ENCODE measurements at places on chromosomes 11 and 22.

DNA sequence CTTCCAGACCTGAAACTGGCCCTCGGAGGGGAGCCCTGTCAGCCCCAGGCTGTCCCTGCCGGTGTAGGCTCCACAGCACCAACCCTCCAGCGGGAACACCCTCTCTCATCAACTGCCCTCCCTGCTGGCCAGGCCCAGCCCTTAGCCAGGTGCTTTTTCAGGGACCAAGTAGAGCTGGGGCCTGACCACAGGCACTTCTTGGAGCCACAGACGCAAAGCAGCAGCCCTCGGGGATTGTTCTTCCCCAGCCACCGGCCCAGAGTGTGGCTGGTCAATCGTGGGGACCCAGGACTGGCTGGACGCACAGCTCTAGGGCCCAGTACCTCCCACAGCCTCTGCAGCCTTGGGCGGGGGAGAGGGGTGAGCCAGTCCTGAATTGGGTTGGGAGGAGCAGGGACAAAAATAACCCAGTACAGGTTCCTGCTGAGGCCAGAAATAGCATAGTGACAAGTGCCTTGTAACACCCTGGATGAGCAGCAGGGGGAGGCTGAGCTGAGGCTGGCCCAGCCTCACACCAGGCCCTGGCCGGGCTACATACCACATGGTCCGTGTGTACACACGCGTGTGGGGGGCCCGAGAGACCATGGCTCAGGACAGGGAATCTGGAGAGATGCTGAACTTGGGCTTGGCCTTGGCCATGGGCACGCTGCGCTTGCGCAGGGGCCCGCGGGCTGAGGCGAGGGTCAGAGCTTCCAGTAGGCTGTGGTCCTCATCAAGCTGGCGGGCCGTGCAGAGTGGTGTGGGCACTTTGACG lies 2.0 kb downstream of the KCNJ11 start:
- H3K4me1 ChIP-seq = peaks cover 8% of the 10 kb centered on the region
- no peak overlapping the region for H3K27ac ChIP-seq
- H3K4me3 ChIP-seq = no peak overlapping the region

- no peaks in the 10 kb centered on the region for H3K36me3 ChIP-seq
- H3K27ac ChIP-seq = peak overlapping the region; percentile 5
- DNase-seq = no peak
- H3K4me1 ChIP-seq = peaks cover 5% of the 10 kb centered on the region
- no peak overlapping the region for H3K4me3 ChIP-seq
Observed at GRCh38 chr11:46560300-46560991, 33.4 kb downstream of the AMBRA1 start.

- H3K27ac ChIP-seq = no peak overlapping the region
- no peak for DNase-seq
- peaks cover 8% of the 10 kb centered on the region for H3K4me1 ChIP-seq
- H3K36me3 ChIP-seq = no peaks in the 10 kb centered on the region
Observed at GRCh38 chr11:88146106-88146505, 29.1 kb downstream of the RAB38 start.

DNA sequence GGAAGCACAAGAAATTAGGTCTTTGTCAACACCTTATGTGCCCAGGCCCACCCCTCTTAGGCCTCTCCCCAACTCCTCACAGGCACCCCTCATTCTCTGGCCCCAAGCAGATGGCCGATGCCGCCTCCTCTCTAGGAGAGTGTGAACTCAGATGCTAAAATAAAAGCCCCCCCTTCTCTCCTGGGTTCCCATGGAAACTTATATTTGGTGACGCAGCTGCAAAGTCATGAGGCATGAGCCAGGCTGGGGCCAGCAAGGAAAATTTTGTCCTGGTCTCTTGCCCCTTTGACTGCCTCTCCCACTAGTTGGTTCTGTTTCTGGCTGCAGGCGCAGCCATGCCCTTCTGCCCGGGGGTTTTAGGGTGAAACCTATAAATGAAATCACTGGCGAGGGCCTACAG lies 11.8 kb downstream of the RCOR2 start:
- no peak for DNase-seq
- peaks cover 34% of the 10 kb centered on the region for H3K4me1 ChIP-seq
- H3K27me3 ChIP-seq = no peaks in the 10 kb centered on the region

DNA sequence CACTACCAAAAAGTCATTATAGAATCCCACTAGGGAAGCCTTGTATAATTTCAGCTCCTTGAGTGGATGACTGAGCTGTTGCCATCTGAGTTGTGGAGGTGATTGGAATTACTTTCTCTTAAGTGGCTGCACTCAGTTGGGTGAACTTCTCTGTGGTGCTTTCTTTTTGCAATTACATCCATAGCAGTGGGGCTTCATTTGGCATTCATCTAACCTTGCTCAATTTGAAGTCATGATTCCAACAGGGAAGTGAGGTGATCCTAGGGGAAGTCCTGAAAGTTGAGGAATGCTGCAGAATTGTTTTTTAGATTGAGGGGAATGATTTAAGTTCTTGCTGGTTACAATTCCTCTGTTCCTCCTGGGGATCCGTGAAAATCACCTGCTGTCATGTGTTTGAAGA lies 39.6 kb downstream of the ARHGAP42 start:
- no peak overlapping the region for H3K27ac ChIP-seq
- H3K4me1 ChIP-seq = peaks cover 18% of the 10 kb centered on the region
- H3K27me3 ChIP-seq = no peaks in the 10 kb centered on the region
- no peak overlapping the region for H3K4me3 ChIP-seq

GRCh38 chr11:108628812-108629211 lies 35.2 kb upstream of the EXPH5 start:
- H3K4me1 ChIP-seq = peaks cover 4% of the 10 kb centered on the region
- no peak for DNase-seq
- no peaks in the 10 kb centered on the region for H3K27me3 ChIP-seq
- no peak overlapping the region for H3K4me3 ChIP-seq

- H3K27me3 ChIP-seq = no peaks in the 10 kb centered on the region
- no peak overlapping the region for H3K4me3 ChIP-seq
Observed at GRCh38 chr11:11472106-11472505, 119.1 kb upstream of the CSNK2A3 start.

DNA sequence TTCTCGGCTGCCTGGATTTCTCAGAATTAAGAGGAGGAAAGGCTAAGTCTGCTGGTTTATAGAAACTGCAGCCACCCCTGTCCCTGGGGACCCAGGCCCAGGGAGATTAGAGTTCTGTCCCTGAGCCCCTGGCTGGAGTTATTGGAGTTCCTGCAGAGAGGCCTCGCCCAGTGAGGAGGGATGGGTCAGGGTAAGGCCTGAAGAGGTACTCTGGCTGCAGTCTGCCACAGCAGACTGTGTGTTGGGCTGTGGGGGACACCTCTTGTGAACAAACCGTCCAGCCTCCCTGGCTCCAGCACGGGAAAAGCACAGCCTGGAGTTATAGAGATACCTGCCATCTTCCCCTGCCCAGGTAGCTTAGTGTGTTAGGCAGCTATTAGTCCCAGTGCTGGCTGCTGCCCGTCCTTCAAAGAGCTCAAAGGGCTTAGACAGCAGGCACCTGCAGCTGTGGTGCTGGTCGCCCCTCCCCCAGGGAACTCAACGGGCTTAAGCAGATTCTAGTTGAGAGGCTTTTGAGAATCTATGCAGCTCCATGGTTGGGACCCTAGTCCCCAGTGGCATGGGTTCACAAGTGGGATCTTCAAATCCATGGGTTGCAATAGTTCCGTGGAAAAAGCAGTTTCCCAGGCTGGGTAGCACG lies 36.6 kb upstream of the MUC15 start:
- no peak overlapping the region for H3K4me3 ChIP-seq
- H3K27me3 ChIP-seq = no peaks in the 10 kb centered on the region
- H3K4me1 ChIP-seq = peaks cover 7% of the 10 kb centered on the region
- no peaks in the 10 kb centered on the region for H3K36me3 ChIP-seq
